ENCODE measurements at places on chromosomes 2 and 18. TPM values are rescaled to one million over a fixed set of nuclear protein-coding genes. Genes with fewer than 3 reads are reported as not detected.

The HOXD13 gene
- total RNA-seq: not detected

The C2orf15 gene
- 0.20 TPM for total RNA-seq

The RNF25 gene
- total RNA-seq: 23.8 TPM

The REG1B gene
- not detected for total RNA-seq

The FBXO36 gene
- 0.17 TPM for total RNA-seq

The NBEAL1 gene
- 12.7 TPM for total RNA-seq

The NEU4 gene
- 0.29 TPM for total RNA-seq

The SERPINB10 gene
- not detected for total RNA-seq

The OLA1 gene
- 75.2 TPM for total RNA-seq

The SLC9A4 gene
- total RNA-seq: 0.20 TPM

The EFHD1 gene
- 0.86 TPM for total RNA-seq

The C2orf66 gene
- 1.8 TPM for total RNA-seq

The TMX3 gene
- total RNA-seq: 66.9 TPM

The SULT1C4 gene
- total RNA-seq: not detected

The ANKRD53 gene
- not detected for total RNA-seq

The COLEC11 gene
- total RNA-seq: not detected

The KLHL30 gene
- not detected for total RNA-seq

The SLC38A11 gene
- total RNA-seq: not detected

The RAPGEF4 gene
- 1.0 TPM for total RNA-seq

The IL18R1 gene
- total RNA-seq: 83.8 TPM

The ACKR3 gene
- total RNA-seq: 2.8 TPM

The SH2D6 gene
- 0.83 TPM for total RNA-seq

The ANO7 gene
- 0.61 TPM for total RNA-seq
